ENCODE measurements at places on chromosomes 4 and X.

DNA sequence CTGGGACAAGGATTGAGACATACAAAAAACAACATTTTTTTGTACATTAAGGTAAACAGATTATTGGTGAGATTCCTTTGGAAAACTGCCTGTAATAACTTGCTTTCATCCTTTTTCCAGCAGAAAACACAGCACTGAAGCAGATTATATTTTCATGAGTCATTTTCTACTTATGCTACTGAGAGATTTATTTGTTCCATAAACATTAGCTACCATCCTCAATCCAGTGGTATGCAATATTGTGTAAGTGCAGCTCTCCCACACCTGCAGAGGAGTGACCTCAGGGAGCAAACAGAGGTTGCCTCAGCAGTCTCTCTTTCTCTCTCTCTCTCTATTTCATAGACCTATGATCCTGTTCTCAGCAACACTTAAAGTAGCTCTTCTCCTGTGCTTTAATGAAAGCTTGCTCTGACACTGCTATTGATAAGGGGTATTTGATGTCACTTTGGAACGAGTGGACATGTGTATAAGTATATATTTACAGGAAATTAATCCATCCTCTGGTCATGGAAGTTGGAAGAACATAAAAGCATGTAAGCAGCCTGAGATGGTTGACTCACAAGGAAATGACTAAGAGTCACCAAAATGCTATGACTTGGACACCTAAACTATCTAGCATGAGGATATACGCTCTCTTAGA, 163.7 kb upstream of the SPANXC start:
- DNase-seq = peak; percentile 72

DNA sequence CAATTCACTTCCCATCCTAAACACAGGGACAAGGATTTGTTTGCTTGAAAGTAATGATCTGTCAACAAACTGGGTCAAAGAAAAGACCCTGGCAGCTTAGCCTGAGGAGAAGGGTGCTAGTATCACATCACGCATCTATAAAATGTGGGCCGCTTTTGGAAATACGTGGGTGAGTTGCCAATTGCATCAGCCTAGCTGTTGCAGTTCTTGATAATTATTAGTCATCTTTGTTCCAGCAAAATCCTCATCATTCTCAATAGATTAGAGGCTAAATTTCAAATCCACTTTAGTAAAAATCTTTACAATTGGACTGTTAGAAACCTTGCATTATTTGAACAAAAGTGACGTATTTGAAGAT, 33.6 kb upstream of the TAPT1 start:
- DNase-seq = peak; percentile 47

- DNase-seq = no peak
Measured at GRCh38 chrX:19805046-19805690, 82.2 kb downstream of the SH3KBP1 start.

DNA sequence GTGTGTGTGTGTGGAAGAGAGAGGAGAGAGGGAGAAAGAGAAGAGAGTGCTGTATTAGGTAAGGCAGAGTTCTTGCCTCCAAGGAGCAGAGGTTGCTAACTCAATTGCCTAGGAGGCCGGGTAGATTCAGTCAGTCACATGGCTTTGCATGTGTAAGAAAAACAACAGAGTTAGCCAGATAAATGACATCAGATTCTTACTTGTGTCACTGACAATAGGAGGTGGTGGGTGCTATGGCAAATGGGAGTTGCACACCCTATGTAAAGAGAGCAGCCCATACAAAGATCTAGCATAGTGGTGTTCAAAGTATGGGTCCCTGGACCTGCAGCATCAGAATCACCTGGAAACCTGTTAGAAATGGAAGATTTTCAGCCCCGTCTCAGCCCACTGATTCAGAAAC, 14.4 kb upstream of the PGRMC2 start:
- no peak for DNase-seq

DNA sequence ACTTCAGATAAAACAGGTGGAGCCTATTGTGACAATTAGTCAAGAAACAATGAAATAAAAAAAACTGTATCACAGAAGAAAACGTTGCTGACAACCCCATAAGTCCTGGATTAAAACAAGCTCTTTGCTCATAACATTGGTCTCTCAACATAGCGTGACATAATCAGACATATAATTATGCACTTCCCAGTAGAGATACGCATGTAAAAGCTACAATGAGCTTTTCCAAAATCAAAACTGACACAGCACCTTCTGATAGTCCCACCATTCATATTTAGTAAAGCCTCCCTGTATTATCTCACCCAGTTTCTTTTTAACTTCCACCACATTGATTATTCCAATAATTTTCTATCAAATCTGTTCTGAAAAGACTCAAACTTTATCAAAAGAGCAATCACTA, 372.1 kb upstream of the SMIM31 start:
- DNase-seq = no peak

DNA sequence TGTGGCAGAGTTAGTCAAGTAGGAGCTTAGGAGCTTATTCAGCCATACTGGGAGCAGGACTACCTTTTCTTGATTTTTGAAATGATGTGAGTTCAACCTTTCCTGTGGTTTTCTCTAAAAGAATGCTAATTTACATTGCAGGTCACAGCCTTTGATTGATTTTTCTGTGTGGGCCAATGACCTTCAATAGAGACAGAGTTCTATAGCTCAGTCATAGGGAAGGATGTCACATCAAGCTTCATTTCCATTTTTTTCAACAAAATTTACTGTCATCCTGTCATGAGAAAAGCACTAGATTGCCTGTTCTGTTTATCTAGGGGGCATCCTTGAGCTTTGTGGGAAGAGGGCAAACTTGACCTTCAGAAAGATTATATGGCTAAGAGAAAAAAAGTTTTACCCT, 448.7 kb downstream of the MID1IP1 start:
- no peak for DNase-seq

DNA sequence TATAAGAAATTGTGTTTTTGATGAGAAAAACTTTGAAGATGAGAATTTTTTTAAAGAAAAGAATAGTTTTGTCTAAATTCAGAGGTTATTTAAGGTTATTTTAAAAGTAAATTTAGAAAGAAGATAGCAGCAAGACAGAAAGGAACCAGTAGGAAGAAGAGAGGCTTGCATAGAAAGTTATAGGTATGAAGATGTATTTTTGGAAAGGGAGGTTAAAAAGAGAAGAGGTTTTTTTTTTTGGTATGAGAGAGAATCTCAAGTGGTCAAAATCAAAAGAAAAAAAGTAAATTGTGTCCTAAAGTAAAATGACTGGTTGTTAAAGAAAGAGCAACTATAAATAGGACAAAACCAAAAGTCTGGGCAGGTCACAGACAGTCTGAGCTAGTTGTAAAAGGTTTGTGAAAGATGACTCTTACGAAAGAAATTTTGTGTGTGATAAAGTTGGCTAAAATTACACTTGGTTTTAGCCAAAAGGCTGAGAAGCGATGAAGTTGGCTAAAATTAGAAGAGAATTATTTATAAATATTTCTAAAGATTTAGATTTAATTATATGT, 16.4 kb upstream of the EIF4E start:
- no peak for DNase-seq

GRCh38 chr4:98951710-98952109, 22.8 kb upstream of the EIF4E start:
- no peak for DNase-seq

- DNase-seq = peak; percentile 37
Measured at GRCh38 chr4:3304831-3305609, 12.2 kb downstream of the RGS12 start.

- DNase-seq = peak; percentile 44
Measured at GRCh38 chr4:139282065-139282720, 2.2 kb upstream of the MGARP start.

DNA sequence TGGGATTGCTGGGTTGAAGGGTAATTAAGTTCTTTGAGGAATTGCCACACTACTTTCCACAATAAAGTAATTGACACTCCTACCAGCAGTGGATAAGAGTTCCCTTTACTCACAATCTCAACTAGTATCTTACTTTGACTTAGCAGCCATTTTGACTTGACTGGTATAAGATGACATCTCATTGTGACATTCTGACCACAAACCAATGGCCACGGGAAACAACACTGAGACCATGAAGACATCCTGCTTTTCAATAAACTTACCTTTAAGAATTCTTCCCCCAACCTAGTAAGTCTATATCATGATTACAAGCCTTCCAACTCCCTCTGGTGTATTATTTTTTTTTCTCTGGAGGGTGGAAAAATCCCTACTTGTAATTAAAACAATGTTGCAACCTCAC, 66.9 kb upstream of the WDR1 start:
- DNase-seq = no peak

DNA sequence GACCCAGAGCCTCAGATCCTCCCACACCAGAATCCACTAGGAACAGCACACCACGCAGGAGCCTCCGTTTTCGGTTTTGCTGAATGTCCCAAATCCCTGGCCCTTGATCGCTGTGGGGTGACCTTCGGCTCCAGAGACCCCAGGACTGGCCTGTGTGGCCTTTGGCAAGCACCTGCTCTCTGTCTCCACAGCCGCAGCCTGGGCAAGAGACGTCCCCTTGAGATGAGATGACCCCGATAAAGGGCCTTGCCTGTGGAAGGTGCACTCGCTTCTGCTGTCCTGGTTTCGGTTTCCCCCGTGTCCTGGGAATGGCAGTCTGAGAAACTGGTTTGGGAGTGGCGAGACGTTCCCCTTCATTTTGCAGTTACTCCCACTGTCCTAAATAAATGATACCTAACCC, 9.6 kb downstream of the PSAPL1 start:
- no peak for DNase-seq

DNA sequence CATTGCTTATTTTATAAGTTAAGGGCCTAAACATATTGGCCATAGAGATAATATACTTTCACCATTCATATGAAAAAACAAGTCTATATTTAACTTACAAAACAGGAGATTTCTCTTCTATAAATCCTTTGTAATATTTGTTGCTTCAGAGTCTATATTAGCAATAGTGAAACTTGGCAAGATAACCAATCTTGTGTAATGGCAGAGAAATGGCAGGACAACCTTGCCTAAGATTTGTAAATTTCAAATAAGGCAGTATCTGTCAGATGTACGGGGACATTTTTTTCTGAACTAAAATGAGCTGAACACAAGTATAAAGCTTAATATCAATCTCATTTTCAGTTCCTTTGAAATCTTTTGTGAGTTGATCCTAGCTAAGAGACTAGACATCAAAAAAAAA, 17.8 kb upstream of the CPEB2 start:
- no peak for DNase-seq

- no peak for DNase-seq
Measured at GRCh38 chrX:116318672-116319071, 117.7 kb upstream of the SLC6A14 start.

DNA sequence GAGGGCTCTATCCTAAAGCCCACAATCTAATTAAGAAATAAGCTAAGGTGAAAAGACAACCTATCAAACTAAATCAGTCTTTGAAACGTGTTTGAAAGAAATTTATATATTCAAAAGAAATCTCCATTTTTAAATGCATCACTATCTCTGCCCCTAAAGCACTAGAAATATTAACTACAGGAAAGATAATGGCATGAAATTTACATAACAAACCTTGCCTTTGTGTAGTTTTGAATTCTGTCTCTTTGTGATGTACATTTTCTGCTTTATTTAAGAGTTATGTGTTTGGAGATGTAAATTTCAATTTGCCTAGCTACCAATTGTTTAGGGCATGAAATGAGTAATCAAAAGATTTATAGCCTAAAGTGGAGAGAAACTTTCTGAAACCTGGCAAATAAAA, 286.1 kb upstream of the TBX22 start:
- DNase-seq = no peak

GRCh38 chrX:40127052-40127451, 29.3 kb upstream of the BCOR start:
- DNase-seq = no peak

- DNase-seq = peak; percentile 44
Measured at GRCh38 chr4:140137671-140138070, 16.3 kb downstream of the MAML3 start.

DNA sequence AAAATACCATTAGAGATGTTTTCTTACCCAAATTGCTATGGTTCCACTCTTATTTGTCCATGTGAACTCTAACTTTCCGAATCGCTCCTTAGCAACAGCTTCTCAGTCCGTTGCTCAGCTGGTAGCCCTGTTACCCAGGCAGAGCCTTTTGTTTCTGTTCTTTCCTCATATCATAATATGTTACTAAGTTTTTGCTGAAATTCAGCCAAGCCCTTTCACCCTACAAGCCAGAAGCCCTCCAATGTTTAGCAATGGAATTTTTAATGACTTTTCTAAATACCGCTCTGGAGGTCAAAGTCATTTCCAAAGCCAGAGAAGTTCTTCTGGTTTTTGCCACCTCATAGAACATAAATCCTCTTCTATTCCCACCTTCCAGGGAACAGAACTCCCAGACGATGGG, 1029.5 kb downstream of the C4orf33 start:
- DNase-seq = no peak

GRCh38 chrX:140724736-140725135, 15.2 kb downstream of the LINC00632 start:
- peak; percentile 18 for DNase-seq

GRCh38 chrX:17567187-17567586, 170.1 kb upstream of the SCML1 start:
- no peak for DNase-seq

DNA sequence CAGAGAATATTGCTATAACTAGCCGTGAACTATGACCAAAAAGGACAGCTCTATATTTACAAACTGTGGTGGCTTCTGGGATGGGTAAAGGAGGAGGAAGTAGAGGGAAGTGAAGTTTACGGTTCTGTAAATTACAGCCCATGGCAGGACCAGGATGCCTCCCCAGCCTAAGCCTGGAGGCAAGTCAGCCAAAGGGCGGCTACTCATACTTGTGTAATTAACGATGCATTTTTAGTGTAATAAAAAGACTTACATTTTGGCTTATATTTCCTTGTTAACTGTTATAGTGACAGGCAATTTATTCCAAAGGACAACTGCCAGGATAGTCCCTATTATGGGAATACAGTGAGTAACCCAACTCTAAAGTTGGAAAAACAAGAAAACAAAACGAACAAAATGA, 139.9 kb upstream of the OTUD4 start:
- DNase-seq = peak; percentile 53

GRCh38 chrX:2501559-2502102, 855 bp upstream of the DHRSX start:
- DNase-seq = no peak

- DNase-seq = no peak
Measured at GRCh38 chr4:11301075-11301660, 127.5 kb downstream of the HS3ST1 start.

DNA sequence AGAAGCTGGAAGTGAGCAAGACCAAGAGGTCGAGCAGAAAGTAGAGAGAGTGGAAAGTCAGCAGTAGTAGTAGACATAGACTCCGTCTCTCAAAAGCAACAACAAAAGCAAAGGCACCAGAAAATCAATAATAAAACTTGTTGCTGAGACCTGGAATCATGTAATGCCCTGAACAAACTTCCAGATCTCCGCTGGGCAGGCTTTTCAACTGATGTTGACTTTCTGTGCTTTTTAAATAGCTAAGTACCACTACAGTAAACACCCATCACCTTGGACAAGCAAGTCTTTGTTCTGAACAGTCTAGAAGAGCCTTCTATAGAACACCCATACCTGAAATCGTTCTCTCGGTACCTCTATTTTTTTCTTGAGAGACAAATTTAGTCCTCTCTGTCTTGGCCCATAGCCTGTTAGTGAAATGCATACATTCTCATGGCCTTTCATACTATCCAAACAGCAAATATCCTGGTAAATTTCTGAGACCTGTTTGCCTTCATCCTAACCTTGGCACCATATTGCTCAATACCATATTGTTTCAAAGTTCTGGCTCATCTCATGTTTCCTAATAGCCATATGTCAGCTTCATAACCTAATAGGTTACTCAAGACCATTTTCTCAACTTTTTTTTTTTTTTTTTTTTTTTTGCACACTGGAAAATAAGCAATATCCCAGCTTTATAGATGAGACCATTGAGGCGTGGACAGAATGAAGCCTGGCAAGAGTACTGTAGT, 200.6 kb upstream of the RBPJ start:
- no peak for DNase-seq

All from fibroblast of skin of abdomen (primary cell).